ENCODE measurements at places on chromosomes 6 and 20.

GRCh38 chr6:137269803-137270202 is 50.6 kb upstream of the IFNGR1 start:
- no peak for DNase-seq

- no peak for DNase-seq
These were observed 132.3 kb downstream of the ARHGAP18 start for GRCh38 chr6:129577691-129578090.

- no peak for DNase-seq
These were observed 64.9 kb upstream of the HMGCLL1 start for GRCh38 chr6:55643861-55644260.

GRCh38 chr20:58001381-58001780 is 227.1 kb downstream of the ANKRD60 start:
- peak; percentile 70 for DNase-seq

DNA sequence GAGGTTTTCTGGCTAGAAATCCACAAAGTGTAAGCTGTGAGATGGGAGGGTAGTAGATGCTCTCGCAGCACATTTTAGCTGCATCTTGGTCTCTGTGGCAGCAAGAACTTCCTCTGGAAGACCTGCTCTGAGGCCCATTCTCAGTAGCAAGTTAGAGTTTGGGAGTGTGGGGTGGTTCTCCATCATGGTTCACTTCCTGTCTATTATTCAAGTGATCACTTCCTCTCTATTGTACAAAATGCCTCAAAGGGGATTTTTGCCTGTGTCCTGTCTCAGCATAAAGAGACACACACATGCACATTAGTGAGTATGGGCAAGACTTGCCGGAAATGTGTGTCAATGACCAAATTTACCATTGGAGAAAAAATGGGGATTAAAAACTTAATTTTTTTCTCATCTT is 42.5 kb downstream of the LYRM2 start:
- DNase-seq = peak; percentile 33

DNA sequence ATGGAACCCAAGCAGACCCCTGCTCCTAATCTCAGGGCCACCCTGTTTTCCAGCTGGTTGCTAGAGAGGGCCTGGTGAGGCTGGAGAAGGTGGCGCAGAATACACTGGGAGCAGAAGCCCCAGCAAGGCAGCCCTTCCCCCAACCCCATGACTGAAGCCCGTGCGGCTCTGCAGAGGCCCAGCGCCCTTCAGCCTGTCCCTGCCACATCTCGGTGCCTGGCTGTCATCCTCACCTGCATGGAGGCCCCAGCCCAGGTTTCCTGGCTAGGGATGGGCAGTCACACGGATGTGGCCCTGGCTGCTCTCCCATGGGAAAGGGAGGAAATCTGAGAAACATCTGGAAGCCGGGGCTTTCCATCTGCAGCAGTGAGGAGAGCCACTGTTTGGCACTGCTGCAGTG is 26.1 kb upstream of the VSTM2L start:
- DNase-seq = no peak

- DNase-seq = no peak
These were observed 185.8 kb upstream of the RAB32 start for GRCh38 chr6:146357578-146358430.

DNA sequence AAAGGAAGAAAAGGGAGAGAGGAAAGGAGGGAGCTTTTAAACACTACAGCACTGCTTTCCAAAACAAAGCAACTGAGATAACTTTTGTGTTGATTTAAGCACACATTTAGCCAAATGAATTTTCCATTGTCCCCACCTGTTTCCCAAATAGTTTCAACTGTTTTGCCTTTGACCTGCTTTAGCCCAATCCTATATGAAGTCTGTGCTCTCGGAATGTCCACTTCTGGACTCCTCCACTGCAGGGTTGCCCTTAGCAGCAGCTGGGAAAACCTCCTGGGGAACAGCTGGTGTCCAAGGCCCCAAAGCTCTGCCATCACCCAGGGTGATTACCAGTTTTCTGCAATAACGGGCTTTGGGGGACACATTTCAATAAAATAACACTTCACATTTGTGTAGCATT is 44.9 kb upstream of the PKHD1 start:
- DNase-seq = no peak

DNA sequence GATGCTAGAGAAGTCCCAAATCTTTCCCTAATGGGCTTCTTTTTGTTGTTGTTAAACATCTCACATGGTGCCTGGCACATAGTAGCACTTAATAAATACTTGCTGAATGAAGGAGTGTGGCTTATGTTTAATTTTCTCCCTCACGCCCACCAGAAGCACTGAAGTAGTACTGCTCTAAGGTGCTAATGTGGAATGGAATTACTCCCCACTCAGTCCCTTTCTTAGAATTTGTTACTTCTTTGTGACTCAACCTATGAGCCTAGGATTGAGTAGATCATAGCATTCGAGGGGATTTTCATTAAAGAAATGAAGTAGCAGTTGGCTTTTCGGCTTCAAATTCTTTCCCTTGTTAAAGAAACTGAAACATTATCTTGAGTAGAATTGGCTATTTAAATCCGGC is 192.8 kb downstream of the CLIC5 start:
- no peak for DNase-seq
